ENCODE measurements at places on chromosomes 6 and 20.

GRCh38 chr6:117404548-117404947, 21.2 kb downstream of the ROS1 start:
- no peak for DNase-seq

GRCh38 chr20:41440882-41441281, 74.3 kb upstream of the EMILIN3 start:
- no peak for DNase-seq

DNA sequence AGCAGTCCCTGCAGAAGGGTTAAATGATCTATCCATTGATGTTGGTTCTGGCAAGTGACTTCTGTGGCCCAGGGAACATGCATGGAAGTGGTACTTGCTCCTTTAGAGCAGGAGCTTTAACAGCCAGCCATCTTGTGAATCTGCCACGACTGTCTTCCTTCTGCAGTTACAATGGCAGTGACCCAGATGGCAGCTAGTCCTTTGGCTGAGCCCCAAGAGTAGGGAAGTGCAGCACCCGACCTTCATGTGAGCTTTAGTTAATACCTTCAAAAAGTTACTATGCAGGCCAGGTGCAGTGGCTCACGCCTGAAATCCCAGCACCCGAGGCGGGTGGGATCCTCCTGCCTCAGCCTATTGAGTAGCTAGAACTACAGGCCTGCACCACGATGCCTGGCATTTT, 66.4 kb downstream of the POPDC3 start:
- DNase-seq = no peak

- DNase-seq = no peak
Measured at GRCh38 chr6:111269401-111269970, 182.2 kb downstream of the SLC16A10 start.

GRCh38 chr6:39593646-39594045, 131.6 kb downstream of the KIF6 start:
- no peak for DNase-seq

- DNase-seq = no peak
Measured at GRCh38 chr20:17155401-17155800, 71.4 kb upstream of the PCSK2 start.

GRCh38 chr6:125363039-125363823, 61.5 kb upstream of the HDDC2 start:
- DNase-seq = peak; percentile 18

GRCh38 chr6:37517411-37517812, 17.7 kb upstream of the CCDC167 start:
- DNase-seq = no peak

DNA sequence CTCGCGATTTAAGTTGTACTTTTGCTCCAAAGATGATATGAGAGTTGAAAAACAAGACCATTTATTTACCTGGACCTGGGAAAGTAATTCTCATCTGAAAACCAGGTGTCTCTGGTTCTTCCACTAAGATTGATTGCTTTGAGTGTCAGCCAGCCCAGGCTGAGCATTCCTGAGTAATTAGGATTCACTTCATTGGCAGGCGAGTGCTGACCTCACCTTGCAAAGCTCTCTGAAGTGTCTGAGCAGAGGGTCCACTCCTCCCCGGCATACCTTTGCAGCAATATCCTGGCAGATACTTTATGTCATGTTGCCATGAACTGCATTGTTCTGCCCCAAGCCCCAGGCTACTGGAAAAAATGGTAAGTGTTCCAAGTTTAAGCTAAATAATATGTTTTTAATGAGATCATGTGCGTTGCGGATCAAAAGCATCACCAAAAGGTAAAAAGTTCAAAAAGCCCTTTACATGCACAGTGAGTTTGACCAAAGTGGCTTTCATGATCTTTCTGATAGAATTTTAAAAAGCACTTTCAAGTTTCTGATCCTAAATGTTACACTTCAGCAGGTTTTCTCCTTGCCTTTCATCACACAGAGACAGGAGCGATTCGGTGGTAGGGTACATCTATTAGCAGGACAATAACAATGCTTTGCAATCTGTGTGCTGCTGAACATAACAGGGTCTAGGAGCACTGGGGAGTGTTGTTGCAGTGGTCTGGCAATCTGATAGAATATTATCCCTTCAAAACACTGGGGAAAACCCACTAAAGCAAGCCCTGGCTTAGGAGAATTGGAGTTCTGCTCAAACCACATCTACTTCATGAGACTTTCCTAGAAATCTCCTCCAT, 127.8 kb upstream of the EEF1E1 start:
- DNase-seq = no peak

DNA sequence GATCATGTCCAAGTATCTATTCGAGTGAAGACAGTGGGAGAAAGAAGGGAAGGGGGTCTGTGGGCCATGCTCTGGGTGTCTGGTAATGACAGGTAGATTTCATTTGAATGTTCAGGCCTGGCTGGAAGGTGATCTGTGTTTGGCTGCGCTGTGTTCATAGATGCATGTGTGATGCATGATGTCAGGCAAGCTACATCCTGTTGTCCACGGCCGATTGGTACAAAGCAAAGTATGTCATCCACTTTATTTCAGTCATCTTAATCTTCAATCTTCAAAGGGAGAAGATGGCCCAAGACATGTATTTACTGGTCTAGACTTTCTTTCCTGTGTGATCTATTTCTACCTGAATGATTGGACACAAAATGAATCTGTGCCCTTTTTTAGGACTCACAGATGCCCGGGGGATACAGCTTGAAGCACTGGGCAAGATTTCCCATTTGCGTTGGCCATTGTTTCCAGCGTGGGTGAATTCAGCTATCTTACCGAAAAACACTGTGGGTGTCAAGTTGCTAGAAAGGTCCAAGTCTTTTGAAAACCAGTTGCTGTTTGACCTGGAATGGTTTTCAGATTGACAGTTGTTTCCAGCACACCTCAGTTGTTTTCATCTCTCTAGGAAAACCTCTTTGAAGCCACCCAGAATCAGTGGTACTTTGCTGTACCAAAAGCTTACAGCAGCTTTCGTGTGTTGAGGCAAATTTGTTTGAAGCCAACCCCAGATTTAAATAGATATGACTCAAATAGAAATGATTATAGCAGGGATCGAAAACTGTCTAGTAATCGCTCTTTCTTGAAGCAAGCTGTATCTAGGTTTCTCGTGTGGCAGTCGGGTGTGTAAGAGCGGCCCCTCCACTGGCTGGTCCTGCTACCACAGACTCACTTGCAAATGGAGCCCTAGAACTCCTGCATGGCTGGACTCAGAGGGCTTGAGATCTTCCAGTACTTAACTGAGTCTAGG, 27.2 kb downstream of the DUSP22 start:
- DNase-seq = no peak

GRCh38 chr6:16319813-16320532, 81.6 kb downstream of the GMPR start:
- peak; percentile 83 for DNase-seq

DNA sequence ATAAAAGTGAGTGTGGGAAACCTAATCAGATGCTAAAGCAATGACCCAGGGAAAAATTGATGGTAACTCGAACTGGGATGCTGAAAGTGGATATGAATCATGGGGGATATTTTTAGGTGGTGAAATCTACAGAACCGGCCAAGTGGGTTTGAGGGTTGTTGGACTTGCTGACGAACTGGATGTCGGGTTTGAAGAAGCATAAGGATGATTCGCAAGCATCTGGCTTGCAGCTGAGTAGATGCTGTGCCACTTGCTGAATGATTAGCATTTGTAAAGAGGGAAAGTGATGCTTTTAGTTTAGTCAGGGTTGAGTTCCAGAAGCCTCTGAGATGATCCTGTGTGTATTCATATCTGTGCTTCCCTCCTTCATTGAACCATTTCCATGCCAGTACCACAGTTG, 54.9 kb downstream of the UBR2 start:
- peak; percentile 8 for DNase-seq

DNA sequence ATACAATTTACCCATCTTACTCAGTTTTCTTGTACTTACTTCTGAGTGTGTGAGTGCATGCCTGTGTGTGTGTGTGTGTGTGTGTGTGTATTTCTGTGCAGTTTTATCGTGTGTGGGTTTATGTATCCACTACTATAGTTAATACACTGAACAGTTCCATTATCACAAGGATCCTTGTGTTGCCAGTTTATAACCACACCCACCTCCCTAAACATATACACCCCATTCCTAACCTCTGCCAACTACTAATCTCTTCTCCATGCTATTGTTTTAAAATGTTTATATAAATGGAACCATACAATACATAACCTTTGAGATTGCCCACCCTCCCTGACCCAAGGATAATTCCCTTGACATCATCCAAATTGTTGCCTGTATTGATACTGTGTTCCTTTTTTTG, 18.7 kb downstream of the POFUT1 start:
- no peak for DNase-seq

DNA sequence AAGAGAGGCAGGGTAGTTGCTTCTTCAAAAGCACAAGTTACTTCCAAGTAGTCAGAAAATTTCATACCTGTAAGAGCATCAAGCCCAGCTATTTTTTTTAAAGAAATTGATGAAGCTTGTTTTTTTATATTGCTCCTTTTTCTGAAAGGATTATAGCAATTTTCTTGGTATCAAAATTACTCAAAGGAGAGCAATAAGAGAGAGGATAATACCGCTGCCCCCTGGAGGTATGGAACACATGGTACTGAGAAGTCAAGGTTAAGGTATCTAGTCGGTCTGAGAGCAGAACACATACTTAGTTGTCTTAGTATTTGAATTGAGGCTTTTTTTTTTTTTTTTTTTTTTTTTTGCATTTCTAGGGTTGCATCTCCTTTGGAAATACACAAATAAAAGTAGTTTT, 59.4 kb downstream of the ADGRF5 start:
- DNase-seq = no peak

GRCh38 chr6:518218-518617, 126.7 kb downstream of the IRF4 start:
- DNase-seq = no peak

DNA sequence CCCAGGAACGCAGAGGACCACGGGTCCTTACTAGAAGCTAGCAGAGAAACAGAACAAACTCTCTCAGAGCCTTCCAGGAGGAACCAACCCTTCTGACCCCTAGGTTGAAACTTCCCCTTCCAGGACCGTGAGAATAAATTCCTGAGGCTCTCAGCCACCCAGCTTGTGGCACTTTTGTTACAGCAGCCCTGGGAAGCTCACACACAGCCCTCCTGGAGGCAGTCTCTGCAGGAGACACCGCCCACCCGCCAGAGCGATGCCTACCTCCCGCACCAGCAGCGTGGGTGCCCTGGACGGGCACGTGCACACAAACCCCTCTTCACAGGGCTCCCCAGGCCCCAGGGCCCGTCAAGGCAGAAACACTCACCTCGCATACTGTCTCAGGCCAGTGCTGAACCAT, 4.2 kb downstream of the RNASET2 start:
- no peak for DNase-seq

DNA sequence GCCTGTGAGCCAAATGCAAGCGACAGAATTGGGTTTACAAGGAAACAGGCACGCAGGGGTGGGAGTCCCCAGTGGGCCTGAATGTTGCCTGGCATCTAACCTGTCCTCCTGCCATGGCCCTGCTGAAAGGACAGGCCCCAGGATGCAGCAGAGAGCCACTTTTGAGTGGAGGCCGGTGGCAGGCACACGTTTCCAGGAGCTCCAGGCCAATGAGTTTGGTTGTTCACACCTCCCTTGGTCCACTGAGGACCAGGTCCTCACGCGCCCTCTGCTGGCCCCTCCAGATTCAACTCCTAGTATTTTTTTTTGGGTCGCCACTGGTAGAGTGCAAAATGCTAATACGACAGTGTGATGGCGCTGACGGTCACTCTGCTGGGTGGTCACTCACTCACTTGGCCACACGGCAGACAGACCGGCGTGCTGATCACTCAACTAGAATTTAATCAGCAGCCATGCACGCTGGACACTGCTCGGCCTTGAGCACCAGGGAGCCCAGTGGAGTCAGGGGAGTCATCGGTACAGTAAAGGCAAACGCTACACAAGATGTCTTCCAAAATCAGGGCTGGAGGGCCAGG, 81.7 kb upstream of the NFATC2 start:
- DNase-seq = no peak

DNA sequence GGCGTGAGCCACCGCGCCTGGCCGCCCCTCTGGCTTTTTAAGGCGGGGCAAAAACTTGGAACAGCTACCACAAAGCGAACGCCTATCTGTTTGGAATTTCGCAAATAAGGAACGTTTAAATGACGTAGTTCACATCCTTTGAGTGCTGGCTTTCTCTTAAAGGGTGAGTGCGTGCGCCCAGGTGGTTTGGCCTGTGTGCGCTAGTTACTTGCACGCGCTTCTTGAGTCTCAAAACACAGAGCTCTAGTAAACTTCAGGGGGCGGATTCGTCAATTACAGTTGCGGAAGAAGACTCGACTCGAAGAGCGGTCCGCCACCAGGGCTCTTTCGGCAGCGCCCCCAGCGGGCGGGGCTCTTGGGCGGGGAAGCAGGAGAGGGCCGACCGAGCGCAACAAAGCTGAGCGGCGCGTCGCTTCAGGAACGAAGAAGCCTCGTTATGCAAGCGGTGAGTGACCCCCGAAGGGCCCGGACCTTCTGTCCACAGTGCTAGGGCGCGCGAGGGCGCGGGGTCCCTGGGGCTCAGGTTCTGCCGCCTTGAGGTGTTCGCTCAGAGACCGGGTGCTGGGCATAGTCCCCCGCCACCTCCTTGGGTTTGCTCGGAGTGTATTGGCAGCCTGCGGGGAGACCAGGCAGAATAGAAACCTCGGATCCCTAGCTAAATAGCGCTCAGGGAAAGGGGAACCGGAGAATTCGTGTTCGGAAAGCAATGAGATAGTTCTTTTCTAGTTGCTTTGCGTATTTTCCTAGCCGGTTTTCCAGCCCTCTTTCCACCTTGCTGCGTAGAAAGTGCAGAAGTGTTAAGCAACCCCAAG, at the start of gene SYCP2L:
TSS of gene SYCP2L (plus strand) at position 362 of the 812 bp plus-strand sequence. CDS start at position 437, 75 bp downstream.
- peak; percentile 27 for DNase-seq

DNA sequence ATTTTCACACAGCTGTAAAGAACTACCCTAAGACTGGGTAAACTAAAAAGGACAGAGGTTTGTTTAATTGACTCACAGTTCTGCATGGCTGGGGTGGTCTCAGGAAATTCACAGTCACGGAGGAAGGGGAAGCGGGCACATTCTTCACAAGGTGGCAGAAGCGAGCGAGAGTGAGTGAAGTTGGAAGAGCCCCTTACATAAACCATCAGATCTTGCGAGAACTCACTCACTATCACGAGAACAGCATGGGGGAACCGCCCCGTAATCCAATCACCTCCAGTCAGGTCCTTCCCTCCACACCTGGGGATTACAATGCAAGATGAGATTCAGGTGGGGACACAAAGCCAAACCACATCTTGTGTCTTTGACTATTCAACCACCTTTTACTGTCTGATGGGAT, 700.5 kb downstream of the TENT5A start:
- no peak for DNase-seq

DNA sequence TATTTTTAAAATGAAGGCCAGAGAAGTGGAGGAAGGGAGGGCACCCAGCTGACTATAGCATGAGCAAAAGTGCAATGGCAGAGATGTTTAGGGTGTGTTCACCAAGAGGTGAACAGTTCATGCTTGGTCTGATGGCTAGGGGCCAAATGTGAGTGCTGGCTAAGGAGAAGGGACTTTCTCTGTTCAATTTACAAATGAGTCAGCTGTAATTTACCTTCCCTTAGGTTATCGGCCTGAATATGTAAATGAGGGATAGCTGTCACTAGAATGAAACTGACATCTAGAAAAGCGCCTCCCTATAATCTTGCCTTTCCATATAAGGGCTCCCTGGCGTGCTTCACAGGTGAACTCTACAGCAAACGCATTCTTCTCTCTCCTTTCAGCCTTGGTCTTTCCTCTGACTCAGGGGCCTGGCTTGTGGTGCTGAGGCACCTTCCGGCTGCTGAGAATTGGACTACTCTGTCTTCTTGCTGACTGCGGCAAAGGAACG, 114.7 kb upstream of the BACH2 start:
- DNase-seq = no peak

GRCh38 chr6:136061701-136062100, 188.4 kb downstream of the MTFR2 start:
- DNase-seq = no peak
